ENCODE measurements at places on chromosomes 6 and 20.
A peak's percentile ranks its signal among the peaks of the same experiment; 100 is the strongest.

GRCh38 chr20:23937303-23938117, 51.1 kb downstream of the GGTLC1 start:
- peak; percentile 64 for DNase-seq

GRCh38 chr6:56775498-56776166, 132.9 kb upstream of the DST start:
- DNase-seq, result no peak

DNA sequence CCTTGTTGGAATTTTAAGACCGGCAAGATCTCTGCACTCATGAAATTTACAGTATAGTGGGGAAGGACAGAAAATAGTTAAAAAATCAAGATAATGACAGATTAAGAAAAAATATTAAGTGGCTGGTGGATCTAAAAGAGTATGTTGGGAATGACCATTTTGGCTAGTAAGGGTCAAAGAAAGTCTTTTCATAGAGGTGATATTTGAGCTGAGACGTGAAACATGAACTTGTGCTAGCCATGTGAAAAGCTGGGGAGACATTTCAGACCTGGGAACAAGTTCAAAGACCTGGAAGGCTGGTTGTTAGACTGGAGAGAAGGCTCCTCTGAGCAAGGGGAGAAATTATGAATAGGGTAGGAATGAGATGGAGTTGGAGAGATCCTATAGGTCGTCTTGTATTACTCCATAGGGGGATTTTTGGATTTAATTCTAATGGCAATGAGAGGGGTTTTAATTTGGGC, 4.7 kb downstream of the BICRAL start:
- DNase-seq, result no peak

GRCh38 chr6:39566456-39566855, 158.8 kb downstream of the KIF6 start:
- no peak for DNase-seq

DNA sequence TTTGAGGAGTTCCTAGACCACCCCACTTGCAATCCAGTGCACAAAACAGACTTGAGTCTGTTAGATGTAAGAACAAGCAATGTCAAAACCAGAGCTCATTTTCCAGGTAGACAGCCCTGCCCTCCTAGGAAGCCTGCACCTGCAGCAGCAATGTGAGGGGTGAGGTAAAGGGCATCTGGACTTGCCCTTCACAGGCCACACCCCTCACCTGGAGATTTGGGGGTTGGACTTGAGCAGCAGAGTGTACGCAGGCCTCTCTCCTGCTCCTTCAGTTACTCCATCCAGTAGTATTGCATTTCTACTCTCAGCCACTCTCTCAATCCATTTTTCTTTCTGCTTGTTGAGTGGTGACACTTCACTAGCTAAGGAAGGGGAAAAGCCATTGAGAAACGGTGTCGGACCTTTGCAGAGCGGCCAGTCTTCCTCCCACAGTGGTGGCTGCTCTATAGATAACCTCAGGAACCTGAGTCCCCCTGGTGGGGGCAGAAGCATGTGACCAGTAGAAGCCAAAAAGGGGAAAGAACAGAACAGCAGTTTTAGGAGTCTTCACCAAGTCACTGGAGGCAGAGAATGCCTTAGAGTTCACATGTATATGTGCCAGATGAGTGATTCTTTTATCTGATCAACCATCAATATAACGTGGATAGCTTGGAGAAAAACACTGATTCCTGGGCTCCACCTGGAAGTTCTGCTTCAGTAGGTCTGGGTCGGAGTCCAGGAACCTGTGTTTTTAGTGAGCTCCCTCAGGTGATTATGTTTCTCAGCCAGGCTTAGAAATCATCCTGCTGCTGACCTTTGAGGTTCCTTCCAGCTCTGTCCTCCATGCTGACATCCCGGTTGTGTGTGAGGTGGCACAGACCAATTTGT, 28.0 kb downstream of the ARFGEF2 start:
- no peak for DNase-seq

DNA sequence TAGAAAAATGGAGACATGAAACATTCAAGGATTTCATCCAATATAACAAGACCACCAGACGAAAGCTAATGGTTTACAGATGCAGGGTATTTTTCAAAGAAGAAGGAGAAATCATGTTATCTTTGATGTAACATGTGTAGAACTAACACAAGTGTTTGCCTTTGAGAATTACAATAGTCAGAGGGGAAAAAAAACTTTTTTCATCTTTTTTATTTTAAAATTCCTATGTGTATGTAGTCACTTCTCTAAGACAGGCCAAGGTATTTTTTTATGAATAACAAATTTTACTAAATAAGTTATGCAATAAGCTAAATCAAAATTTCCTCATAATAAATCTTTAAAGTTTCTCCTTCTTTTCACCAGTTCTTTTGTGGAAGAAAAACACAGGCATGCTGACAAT, 161.4 kb downstream of the PDE7B start:
- no peak for DNase-seq

- no peak for DNase-seq
These were observed 473.5 kb upstream of the SPTLC3 start for GRCh38 chr20:12535316-12535715.

DNA sequence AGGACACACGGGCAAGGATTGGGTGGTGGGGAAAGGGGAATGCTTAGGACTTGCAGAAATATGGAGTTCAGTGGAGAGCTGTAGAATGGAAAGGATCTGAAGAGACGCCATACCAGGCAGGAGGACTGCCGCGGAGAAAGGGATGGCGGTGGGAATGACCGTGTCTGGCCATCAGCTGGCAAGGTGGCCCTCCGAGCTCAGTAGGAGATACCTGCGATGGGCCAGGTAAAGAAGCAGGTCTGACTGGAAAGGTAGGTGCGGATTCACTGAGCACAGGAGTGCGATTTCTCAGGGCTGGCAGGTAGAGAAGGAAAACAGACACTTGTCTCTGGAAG, 26.0 kb downstream of the PCK1 start:
- DNase-seq, result no peak

DNA sequence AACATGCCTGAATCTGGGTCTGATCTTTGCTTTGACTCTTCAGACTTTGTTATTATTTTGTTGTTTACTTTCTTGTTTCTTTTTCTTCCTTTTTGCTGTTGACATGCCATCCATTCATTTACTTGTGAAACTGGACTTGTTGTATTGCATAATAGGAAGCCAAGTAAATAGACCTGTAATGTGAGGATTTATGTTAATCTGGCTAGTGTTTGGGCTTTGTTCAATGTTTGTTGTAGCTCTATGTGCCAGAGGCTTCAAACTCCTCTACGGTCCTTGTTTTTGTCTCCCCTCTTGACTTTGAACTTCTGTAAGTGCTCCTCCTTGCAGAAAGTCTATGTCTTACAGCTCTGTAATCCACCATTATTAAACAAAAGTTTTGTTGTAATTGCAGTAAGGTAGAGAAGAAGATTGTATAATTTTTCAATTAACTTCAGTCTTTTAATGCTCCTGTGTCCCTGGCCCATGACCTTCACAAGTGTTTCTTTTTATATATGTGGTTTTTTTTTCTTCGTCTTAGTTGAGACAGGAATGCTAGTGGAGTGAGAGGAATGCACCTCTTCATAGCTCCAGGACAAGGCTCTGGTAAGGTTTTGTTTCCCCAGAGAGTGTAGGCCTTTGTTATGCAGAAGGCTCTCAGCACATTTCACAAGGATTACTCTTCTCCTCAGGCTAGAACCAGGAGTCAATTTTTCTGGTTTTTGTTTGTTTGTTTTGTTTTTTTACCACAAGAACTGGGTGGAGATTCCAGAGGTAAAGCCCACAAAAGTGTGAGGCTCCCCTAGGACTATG, 1061.8 kb upstream of the CITED2 start:
- DNase-seq, result no peak

DNA sequence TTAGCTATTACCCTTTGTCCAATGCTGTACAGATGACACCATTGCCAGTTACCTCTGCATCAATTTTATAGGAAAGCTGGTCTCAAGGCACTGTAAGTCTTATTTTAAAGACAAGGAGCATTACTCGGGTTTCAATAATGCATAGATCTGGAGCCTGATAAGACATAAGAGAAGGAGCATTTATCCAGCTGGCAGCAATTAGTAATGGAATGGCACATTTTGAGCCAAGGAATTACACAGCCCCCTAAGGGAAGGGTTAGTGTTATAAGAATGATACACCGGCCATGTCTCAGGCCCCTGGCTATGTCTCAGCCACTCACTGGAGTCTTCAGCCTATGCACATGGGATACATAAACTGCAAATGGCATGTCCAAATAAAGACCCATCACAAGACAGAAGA, 23.1 kb upstream of the TMEM242 start:
- DNase-seq, result no peak

GRCh38 chr6:78999737-79000136, 78.3 kb downstream of the PHIP start:
- DNase-seq, result no peak

GRCh38 chr6:31922942-31923341, 4.6 kb upstream of the C2 start:
- DNase-seq, result peak; percentile 17

GRCh38 chr6:100167585-100167984, 173.6 kb upstream of the MCHR2 start:
- DNase-seq, result no peak

DNA sequence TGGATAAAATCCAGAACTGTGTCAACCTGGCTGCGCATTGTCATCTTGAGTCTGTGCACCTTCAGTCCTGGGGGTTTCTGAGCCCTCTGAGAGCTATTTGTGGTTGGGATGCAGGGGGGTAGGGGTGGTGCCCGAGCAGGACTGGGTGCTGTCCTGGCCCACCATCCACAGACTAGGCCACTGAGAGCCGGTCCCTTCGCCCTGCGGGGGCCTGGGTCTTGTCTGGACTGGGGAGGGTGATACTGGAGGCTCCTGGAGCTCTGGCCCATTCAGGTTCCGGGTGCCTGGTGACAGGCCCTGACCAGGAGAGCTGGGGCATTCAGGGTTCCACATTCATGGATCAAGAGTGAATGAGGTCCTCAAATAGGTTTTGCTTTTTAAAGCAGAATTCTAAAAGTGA, 20.9 kb downstream of the SPDEF start:
- no peak for DNase-seq

DNA sequence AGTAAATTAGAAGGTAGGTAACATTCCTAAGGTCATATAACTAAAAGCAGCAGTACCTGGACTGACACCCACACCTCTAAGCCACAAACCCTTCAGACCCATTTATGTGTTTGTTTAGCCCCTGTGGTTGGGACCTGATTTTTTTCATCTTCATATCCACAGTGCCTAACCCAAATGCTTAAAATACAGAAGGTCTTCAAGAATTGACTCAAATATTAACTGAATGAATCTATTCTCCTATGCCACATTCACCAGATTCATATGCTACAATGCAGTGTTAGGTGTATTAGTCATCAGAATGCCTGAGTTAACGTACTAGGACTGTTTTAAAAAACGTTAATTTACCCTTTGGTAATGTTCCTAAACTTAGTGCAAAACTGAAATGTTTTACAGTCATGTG, 124.8 kb downstream of the AHI1 start:
- no peak for DNase-seq

- DNase-seq, result no peak
These were observed 140.8 kb downstream of the SLC16A10 start for GRCh38 chr6:111228094-111228493.

DNA sequence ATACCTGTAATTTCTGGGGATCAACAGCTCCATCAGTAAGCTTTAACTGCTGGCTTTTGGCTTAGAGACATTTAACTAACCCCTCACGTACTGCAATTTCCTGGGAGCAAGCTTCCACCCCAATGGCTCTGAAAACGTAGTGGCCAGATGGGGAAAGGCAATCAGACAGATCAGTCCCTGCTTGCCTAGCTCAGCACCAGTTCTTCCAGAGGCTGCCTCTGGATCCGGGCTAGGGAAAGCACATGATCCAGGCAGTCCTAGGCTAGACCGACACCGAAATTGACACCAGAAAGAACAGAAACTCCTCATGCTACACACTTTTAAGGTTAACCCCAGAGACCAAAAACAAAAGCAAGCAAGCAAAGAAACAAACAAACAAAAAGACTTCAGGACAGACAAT, 13.3 kb downstream of the PREP start:
- DNase-seq, result no peak

DNA sequence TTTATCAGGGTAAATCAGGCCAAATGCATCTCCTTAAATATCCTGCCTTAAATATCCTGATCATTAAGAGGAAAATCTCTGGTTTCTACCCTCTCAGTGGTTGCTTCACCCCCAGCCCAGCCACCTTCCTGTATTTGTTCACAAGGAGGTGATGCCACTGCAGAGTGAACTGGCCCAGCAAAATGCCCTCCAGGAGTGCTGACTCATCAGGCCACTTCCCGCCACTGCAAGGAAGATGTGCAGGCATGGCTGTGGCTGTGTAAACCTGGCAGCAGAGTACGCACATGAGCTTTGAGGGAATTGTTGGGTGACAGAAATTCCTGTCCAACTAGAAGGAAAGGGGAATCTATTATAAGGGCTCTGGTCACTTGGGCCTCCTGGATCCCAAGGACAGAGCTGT, 13.8 kb downstream of the NQO2 start:
- no peak for DNase-seq

DNA sequence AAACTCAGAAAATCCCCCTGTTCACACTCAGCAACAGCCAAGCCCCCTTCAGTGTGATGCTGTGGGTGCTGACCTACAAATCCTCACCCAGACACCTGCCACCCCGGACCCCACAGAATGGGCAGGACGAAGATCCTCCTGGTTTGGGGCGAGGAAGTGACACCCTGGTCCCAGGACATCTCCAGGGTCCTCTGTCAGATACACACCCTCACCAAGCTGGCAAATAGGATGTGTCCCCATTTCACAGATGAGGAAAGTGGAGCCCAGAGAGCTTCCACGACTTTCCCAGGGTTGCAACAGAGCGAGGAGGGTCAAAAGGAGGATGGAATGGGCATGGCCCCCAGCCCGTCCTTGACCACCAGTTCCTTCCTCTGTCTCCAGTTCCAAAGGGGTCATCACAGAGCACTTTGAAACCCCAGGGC, 92.0 kb upstream of the AFDN start:
- DNase-seq, result no peak

GRCh38 chr6:24643920-24644319, 2.1 kb downstream of the KIAA0319 start:
- no peak for DNase-seq

DNA sequence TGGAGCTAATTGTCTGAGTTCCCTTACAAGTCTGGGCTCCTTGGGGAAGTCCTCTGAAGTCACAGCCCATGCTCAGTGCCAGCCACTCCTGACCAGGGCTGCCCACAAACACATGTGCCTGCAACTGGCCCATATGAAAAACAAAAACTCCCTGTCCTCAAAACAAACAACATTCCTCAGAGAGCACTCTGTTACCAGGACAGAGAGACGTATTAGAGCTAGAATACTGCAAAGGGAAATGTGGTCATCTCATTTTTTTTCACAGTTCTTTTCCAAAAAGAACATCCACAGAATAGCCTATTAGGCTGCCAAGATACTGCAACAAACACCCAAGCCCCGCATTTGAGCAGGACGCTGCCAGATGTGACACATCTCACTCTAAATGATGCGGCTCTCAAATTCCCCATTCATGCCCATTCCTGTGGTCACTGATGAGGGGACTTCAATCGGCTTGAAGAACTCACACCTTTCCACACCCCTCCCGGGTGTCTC, 71.1 kb downstream of the SLC22A23 start:
- no peak for DNase-seq

GRCh38 chr6:91476000-91476399, 889.1 kb upstream of the MAP3K7 start:
- DNase-seq, result no peak

- DNase-seq, result no peak
These were observed 17.3 kb upstream of the NT5E start for GRCh38 chr6:85432554-85432953.

Data from activated CD4-positive, alpha-beta T cell treated with anti-CD3 and anti-CD28 coated beads, Interleukin-2, amount 50 U/mL, for 1 hour (primary cell).